ENCODE measurements at places on chromosomes 5 and 9.

DNA sequence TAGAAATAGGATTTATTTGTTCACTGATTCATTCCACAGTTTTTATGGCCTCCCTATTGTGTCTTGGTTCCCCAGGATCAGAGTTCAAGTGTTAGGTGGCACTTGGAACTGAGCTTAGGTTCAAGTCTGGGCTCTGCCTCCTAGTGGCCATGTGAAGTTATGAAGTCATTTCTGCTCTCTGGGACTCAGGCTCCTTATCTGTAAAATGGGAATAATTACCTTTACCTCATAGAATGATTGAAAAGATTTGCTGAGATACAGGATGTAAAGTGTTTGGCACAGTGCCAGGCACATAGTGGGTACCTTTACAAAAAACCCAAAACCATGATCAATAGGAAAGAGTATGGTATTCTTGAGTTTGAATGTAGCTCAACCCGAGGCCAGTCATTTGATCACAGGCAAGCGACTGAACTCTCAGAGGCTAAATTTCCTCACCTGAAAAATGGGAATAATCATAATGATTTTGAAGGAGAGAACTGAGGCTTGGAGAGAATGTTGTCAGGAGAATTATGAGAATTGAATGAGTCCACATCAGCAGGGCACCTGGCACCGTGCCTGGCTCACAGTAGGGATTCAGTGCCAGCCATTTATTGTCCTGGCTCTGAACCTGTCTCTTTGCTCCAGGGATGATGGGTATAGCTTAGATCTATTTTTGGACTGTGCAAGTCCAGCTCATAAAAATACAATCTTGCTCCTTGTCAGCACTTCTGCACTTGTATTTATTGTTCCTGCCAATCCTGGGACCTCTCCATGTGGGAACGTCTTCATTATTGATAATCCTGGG is 10.8 kb downstream of the NSG2 start:
- no peak for DNase-seq

- no peak for DNase-seq
These were observed 98.0 kb downstream of the COL5A1 start for GRCh38 chr9:134739660-134739968.

DNA sequence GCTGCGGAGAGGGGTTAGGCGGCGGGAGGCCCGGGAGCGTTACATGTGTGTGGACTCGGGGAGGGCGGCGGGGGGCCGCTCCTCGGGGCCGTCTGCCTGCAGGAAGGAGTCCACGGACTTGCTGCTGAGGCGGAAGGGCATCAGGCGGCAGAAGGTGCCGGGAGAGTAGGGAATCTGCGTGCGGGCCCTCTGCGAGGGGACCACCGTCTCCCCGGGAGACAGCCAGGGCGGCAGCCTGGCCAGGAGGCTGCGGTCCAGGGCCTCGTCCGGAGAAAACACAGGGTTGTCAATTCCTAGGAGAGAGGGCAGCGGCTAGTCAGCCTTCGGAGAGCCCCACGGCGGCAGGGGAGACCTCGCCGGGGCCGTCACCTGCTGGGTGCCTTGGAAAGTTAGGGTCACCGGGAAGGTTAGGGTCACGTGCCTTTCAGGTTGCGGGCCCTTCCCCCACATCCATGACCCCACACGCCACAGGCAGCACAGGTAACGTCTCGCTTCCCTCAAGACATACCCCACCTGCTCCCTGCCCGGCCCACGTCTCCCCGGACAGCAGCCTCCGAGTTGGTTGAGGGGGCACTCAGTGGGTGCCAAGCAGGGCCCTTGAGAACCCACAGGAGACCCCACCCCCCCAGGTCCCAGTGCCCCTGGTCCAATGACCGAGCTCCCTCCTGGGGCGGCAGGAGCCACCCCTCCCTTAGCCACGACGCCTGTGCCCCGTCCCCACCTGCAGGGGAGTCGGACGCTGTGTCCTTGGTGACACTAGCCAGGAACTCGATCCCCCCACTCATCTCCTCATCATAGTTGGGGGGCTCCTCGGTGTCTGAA is 32.1 kb downstream of the EXOC3 start:
- no peak for DNase-seq

DNA sequence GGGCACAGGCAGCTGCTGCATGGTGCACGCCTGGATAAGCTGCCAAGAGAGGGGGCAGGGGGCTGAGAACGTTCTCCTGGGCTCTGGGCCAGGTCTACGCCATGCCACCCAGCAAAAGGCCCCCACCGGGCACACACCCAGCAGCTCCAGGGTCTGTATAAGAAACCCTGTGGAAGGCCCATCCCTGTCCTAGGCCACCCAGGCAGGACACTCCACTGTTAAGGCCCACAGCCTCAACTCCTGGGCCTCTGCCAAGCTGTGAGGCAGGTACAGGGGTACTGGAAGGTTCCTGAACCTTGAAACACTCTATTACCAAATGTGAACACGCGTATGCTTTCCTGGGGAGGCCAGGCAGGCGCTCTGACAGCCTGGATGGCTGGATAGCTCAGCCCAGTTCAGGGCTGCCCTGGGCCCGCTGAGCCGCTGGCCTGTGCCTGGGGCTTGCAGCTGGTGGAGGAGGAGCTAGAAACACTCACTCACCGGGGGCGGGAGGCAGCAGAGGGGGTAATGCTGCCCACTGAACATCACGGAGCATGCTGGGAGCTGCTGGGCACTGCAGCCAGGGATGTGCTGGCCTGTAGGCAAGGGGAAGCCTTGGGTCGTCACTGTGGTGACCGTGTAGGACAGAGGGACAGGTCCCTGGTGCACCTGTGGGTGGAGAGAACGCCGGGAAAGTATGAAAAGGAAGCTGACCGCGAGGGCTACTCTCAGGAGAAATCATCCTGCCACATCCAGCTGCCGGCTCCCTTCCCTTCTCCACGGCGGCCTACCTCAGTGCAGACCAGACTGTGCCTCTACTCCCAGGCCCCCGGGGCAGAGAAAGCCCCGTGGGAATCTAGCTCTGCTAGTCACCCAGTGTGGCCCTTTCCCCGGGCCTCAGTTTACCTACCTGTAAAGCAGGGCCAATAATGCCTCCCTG is 6.0 kb downstream of the RNF44 start:
- DNase-seq: no peak

DNA sequence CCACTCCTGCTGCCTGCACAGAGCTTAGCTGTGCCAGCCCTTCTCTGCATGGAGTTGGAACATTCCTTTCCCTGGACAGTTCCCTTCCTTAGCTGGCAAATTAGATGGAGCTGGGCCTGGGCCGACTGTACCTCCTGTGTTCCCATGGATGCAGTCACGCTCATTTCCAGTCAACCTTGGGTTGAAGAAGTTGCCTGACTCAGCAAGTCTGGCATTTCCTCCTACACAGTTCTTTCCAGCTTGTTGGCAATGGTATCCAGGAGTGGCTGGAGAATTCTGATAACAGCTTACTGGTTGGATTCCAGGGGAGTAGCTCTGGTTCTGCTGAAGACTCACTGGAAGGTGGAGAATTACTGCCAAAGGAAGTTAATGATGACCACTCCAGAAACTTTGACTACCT is 9.2 kb upstream of the TAF1L start:
- DNase-seq: no peak

DNA sequence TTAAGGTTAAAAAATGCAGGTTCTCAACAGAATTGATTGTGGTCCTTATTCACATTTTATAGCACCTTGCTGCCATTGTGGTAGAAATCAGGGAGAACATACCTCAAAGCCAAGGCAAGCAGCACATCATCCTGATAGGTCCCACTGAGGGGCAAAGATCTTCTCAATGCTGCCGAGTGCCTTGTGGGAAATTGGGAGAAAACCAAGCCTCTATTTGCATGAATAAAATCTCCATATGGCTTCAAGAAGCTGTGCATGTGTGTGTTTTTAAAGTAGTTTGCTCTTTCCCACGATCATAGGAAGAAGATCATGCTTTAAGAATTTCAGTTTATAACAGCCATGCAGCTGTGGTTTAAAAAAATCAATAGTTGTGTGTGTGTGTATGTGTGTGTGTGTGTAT is 216.9 kb upstream of the FBXL7 start:
- no peak for DNase-seq

GRCh38 chr5:132250547-132250946 is 6.9 kb upstream of the PDLIM4 start:
- no peak for DNase-seq

- no peak for DNase-seq
These were observed 2.1 kb downstream of the SYNPO start for GRCh38 chr5:150642567-150642927.
